ENCODE measurements at places on chromosomes 3 and 15.

- no peak for DNase-seq
Observed at GRCh38 chr3:100796556-100796955, 87.3 kb downstream of the TFG start.

GRCh38 chr3:9550999-9551398, 2.6 kb downstream of the LHFPL4 start:
- no peak for DNase-seq

- no peak for DNase-seq
Observed at GRCh38 chr3:119084371-119085069, 49.9 kb upstream of the IGSF11 start.

DNA sequence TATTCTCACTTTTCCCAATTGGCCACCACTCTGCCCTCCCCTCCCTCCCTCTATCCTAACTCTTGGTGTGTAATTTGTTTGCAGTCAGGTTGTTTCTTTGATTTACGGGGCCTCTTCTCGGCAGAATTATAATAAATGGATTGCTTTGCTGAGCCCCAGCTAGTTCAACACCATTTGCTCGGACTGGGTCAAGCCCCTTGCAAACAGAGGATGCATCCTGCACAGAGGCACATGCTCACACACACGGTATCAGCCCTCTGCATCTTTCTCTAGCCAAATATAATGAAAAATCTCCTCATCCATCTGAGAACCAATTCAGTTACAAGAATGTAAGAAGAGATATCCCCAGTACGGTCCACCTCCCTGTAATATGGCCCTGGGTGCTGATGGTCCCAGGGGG, 97.7 kb downstream of the EPHB1 start:
- no peak for DNase-seq

DNA sequence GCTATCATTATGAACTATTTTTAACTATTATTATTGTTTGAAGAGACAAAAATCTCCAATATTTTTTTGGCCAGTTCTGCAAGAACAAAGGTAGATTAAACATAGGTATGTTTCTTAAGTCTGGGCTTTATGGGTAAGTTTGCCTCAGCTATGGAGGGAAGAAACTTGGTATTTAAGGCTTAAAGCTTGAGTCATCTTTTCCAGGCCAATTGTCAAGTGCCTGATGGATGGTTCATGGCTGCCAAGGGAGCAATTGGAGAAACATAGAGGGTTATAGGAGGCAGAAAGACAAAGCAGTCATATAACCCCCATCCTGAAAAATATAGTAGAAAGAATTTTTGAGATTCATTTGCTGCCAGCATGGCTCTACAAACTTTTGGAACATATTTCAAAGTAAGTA, 7.2 kb upstream of the STAC start:
- no peak for DNase-seq
